ENCODE measurements at places on chromosomes 4 and X. TPM values are rescaled to one million over a fixed set of nuclear protein-coding genes. Genes with fewer than 3 reads are reported as not detected.

DNA sequence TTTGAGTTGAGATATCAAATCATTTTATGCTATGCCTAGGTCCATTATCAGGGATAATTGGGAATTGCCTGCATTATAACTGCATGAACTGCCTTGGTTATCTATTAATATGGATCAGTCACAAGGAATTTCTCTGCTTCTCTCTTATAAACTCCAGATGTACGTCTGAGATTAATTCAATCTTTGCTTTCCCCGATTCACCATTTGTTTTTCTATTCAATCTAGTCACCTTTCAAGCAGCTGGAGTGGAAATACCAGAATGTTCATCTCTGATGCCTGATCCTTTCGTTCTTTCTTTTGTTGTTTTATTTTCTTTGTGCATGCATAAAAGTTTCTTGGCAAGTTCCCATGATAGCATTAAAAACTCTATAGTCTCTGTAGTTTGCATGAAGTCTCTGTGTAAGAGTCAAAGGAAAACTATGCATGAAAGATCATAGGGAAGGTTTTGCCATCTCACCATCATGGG, 22.6 kb downstream of the SYNPO2 start:
- DNase-seq = peak; percentile 33

- no peak for DNase-seq
Measured at GRCh38 chr4:113821856-113822255, 60.3 kb upstream of the CAMK2D start.

GRCh38 chr4:124499261-124499660, 213.3 kb downstream of the ANKRD50 start:
- no peak for DNase-seq

- no peak for DNase-seq
Measured at GRCh38 chr4:6118201-6118600, 82.1 kb downstream of the JAKMIP1 start.

- no peak for DNase-seq
Measured at GRCh38 chrX:43850629-43851028, 31.6 kb downstream of the MAOB start.

DNA sequence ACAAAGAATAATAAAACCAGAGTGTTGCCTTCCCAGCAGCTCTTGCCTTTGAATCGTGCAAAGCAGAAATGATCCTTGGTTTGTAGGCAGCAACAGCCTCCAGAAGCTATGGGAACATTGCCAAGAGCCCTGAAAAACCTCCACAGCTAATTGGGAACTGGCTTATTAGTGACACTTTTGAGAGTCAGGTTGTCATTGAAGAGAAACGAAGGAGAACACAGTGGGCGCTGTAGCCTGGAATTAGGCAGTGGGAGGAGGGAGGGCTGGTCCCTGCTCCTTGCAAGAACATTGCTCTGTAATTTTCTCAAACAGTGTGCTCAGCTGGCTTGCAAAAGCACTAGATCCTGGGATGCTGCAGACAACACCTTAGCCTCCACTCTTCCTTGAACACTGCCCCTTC, 331.5 kb upstream of the EMCN start:
- no peak for DNase-seq

DNA sequence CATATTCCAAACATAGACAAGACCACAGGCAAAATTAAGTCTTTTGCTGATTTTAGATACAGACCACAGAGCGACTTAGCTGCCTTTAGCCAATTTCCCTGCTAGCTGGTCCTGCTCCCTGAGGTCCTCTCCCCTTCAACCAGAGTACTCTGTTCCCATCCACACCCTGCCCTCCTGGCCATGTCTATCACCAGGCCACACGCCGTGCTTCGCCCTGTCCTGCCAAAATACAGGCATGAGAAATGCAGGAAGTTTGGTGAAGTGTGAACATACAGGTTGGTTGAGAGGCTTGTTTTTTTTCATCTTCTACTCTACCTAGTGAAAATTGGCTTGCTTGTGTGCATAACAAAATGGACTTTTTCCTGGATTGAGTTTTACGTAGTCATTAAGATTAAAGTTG, 226.2 kb upstream of the TENM3 start:
- DNase-seq = no peak

DNA sequence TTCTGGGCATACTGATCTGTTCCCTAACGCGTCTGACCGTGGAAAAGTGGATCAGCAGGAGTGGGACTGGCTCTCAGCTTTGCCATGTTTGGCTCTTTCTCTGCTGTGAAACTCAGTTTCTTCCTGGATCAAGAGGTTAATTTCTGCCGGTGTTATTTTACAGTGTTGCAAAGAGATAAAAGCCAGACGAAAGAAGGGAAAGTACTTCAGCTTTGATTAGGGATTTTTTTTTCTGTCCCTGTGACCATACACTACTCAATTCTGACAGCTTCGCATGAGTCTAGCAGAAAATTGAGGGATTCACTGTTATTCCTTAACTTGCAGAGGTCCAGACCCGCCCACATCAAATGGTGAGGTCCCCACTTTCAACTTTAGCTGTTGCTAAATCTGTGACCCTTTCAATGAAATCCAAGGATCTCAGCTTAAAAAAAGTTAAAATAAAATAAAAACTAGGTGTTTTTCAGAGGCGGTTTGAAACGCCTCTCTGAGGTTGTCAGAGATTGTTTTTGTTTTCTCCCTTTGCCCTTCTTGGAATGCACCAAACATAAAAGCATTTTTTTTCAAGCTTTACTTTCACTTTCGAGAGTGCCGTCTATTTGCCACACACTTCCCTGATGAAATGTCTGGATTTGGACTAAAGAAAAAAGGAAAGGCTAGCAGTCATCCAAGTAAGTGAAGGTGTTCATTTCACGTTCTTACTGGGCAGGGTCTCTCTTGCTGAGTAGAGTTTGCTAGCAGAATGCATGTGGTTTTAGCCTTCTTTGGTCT, at the start of gene TLR3:
TSS of gene TLR3 (plus strand) at position 576 of the 768 bp plus-strand sequence. CDS start 7,464 bp downstream, outside the sequence.
- DNase-seq = no peak

- no peak for DNase-seq
Measured at GRCh38 chr4:37689353-37690095, 3.3 kb upstream of the RELL1 start.

GRCh38 chrX:149462849-149463248, 42.3 kb downstream of the IDS start:
- DNase-seq = no peak

GRCh38 chr4:41369680-41370079, 113.0 kb downstream of the UCHL1 start:
- no peak for DNase-seq

The DCTD gene
- 190 TPM for polyA plus RNA-seq

The ZDHHC9 gene
- 47.5 TPM for polyA plus RNA-seq

The FAM156B gene
- 49.5 TPM for polyA plus RNA-seq

The COX7B gene
- 552 TPM for polyA plus RNA-seq

The VCX3B gene
- polyA plus RNA-seq = not detected

The SAGE1 gene
- polyA plus RNA-seq = not detected

The RNF150 gene
- 39.4 TPM for polyA plus RNA-seq

Measured in BJ (cell line).